ENCODE measurements at places on chromosomes 12 and 14. TPM values are rescaled to one million over a fixed set of nuclear protein-coding genes. Genes with fewer than 3 reads are reported as not detected.

IGFBP6 gene
- 162 TPM for total RNA-seq

TMEM121 gene
- 12.6 TPM for total RNA-seq

TMTC1 gene
- total RNA-seq = 30.9 TPM

OR6C70 gene
- total RNA-seq = not detected

NAV3 gene
- 42.5 TPM for total RNA-seq

REM2 gene
- total RNA-seq = 0.32 TPM

TC2N gene
- total RNA-seq = 0.24 TPM

ATF7 gene
- total RNA-seq = 10.6 TPM

IAPP gene
- total RNA-seq = not detected

SVOP gene
- total RNA-seq = not detected

STXBP6 gene
- 5.0 TPM for total RNA-seq

TBC1D30 gene
- 0.39 TPM for total RNA-seq

GALNT8 gene
- total RNA-seq = under 0.01 TPM

PDZRN4 gene
- 0.08 TPM for total RNA-seq

TTC6 gene
- not detected for total RNA-seq

SYT1 gene
- 12.0 TPM for total RNA-seq

OLR1 gene
- 4.0 TPM for total RNA-seq

ARID2 gene
- 19.3 TPM for total RNA-seq

HOXC6 gene
- total RNA-seq = 0.52 TPM

KRT85 gene
- not detected for total RNA-seq

ZFHX2 gene
- total RNA-seq = 0.39 TPM

LALBA gene
- total RNA-seq = not detected

COQ10A gene
- total RNA-seq = 8.8 TPM

CMKLR1 gene
- 0.13 TPM for total RNA-seq

SIX4 gene
- total RNA-seq = 17.6 TPM

LHX5 gene
- total RNA-seq = not detected

TMEM30B gene
- 0.16 TPM for total RNA-seq

TPPP2 gene
- not detected for total RNA-seq

P2RX7 gene
- total RNA-seq = not detected

GALNT9 gene
- total RNA-seq = 0.13 TPM

MPHOSPH9 gene
- 19.1 TPM for total RNA-seq

ZNF410 gene
- 42.5 TPM for total RNA-seq

LTB4R2 gene
- 1.2 TPM for total RNA-seq

TAS2R9 gene
- total RNA-seq = not detected

CLEC1B gene
- not detected for total RNA-seq

FMNL3 gene
- total RNA-seq = 13.2 TPM

AKAP3 gene
- 5.2 TPM for total RNA-seq

PGF gene
- 14.6 TPM for total RNA-seq

IRF2BPL gene
- 99.9 TPM for total RNA-seq

NRL gene
- 1.0 TPM for total RNA-seq

LRRC10 gene
- not detected for total RNA-seq

HSPA2 gene
- total RNA-seq = 7.7 TPM

DBX2 gene
- not detected for total RNA-seq

JPH4 gene
- total RNA-seq = under 0.01 TPM

MYF5 gene
- total RNA-seq = not detected
